ENCODE measurements at places on chromosomes 16 and 17. TPM values are rescaled to one million over a fixed set of nuclear protein-coding genes. Genes with fewer than 3 reads are reported as not detected.

GRCh38 chr16:89006036-89006752 lies 29.2 kb upstream of the CBFA2T3 start:
- H3K27me3 ChIP-seq: peaks cover 35% of the 10 kb centered on the region
- H3K27ac ChIP-seq: no peak overlapping the region
- H3K36me3 ChIP-seq: no peaks in the 10 kb centered on the region
- H3K4me3 ChIP-seq: no peak overlapping the region

GRCh38 chr16:48687421-48688038 lies 77.5 kb upstream of the N4BP1 start:
- no peak overlapping the region for H3K27ac ChIP-seq
- H3K27me3 ChIP-seq: no peaks in the 10 kb centered on the region
- no peaks in the 10 kb centered on the region for H3K36me3 ChIP-seq
- H3K4me1 ChIP-seq: no peaks in the 10 kb centered on the region

DNA sequence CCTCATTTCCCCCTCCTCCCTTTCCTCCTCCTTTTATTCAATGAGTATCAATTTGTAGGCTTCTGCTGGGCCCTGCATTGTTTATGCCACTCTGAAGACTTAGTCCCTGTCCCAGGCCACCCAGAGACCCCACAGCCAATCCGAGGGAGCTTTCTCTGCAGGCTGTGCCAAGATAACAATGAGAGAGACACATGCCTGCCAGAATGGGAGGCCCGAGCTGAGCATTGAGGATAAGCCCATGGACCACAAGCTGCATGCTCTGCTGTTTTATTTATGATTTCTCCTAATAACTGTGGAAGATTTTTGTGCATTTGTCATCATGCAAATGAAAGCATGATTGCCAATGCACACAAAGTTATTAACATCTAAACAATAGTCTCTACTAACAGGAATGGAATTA lies 3.0 kb downstream of the RCVRN start:
- no peak for DNase-seq
- no peak overlapping the region for H3K27ac ChIP-seq
- H3K4me1 ChIP-seq: no peaks in the 10 kb centered on the region
- no peaks in the 10 kb centered on the region for H3K36me3 ChIP-seq
- H3K27me3 ChIP-seq: no peaks in the 10 kb centered on the region
- no peak overlapping the region for H3K4me3 ChIP-seq

The TNFRSF17 gene
- 0.41 TPM for total RNA-seq

DNA sequence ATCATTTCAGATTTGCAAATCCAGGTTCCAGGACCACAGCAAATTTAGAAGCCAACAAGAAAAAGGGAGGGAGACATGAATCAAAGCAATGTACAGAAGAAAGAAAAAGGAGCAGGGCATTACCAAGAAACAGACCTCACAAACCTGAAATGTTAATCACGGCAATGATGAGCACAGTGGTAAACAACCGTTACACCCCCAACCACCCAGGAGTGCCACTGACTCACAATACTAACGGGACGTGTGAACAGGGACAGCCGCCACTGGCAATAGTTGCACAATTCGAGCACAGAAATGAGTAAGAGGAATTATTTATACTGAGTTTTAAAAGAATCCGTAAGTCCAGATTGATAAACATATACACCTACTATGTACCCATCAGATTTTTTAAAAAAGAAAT lies 13.8 kb downstream of the USP22 start:
- no peak overlapping the region for H3K4me3 ChIP-seq
- DNase-seq: no peak
- H3K36me3 ChIP-seq: peaks cover 45% of the 10 kb centered on the region
- no peak overlapping the region for H3K27ac ChIP-seq
- H3K4me1 ChIP-seq: peaks cover 41% of the 10 kb centered on the region

All from upper lobe of right lung (tissue), 1 donor.